ELF-1 (cell line): ENCODE measurements at places on chromosomes 13 and 19.

DNA sequence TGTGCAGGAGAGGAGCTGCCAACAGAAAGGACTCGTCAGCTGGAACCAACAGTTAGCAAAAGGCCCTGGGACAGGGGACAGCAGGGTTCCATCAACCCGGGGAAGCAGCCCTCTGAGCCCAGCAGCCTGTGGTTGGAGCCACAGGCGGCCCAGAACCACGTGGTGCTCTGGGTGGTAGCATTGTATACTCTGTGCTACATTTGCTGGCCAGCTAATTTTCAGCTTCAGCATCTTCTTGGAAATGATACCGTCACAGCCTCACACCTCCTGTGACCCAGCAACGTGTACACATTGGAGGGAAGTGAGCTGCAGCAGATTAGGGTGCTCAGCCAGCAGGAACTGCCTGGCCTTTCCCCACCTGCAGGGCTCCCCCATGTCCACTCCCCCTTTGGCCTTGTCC, 13.1 kb upstream of the MTIF3 start:
- DNase-seq, result no peak

DNA sequence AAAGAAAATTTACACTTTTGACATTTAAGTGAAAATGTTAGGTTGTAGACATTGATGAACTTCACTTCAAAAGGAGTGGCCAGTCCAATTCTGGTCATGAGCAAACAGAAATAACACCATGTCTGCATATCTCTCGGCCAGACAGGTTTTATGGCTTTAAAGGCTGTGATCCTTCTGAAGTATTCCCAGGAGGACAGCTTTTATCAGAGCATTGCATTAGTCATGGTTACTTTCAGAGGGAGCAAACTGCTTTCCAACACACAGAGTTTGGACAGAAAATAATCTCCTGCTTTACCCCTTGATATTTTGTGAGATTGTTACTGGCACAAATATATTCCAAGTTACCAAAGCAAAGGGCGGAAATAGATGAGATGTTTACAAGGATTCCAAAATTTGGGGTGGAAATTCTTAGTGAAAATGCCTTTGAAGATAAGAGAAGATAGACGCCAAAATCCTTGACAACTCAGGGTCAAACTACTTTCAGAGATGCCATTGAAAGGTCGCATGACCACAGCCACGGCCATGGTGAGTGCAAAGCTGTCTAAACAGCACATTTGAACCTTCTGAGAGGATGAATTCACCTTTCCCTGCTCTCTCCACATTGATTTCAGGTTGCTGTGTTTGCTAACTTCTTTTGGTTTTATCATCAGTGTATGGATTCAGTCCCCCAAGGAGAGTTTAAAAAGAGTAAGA, 584.5 kb upstream of the SGCG start:
- peak; percentile 14 for DNase-seq

GRCh38 chr19:18264137-18264854, 10.0 kb downstream of the IQCN start:
- no peak for DNase-seq

DNA sequence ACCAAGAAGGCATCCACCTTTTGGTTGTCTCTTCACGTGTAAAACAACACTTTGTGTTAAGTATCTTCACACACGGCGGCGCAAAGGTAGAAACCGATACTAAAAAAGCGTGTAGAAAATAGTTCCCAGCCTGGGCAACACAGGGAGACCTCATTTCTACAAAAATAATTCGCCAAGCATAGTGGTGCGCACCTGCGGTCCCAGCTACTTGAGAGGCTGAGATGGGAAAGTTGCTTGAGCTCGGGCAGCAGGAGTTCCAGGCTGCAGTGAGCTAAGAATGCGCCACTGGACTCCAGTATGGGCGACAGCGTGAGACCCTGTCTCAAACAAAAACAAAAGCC, 573 bp upstream of the ERCC5 start:
- DNase-seq, result no peak

DNA sequence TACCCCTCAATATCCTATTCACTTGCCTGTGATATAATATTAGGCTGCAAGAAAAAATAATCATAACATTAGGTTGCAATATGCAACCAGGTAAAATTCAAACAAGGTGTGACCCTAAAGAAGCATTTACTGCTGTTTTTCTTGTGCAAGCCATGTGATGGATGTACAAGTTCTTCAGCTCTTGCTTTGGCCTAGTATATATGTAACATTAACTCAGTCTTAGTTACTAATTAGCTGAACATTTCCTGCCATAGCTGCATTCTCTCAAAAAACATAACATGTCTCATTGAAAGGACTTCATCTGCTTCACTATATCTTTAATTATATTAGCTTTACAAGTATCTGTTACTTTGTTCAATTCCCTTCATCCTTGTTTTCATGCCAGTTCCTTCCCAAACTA, 406.8 kb upstream of the HTR2A start:
- no peak for DNase-seq

DNA sequence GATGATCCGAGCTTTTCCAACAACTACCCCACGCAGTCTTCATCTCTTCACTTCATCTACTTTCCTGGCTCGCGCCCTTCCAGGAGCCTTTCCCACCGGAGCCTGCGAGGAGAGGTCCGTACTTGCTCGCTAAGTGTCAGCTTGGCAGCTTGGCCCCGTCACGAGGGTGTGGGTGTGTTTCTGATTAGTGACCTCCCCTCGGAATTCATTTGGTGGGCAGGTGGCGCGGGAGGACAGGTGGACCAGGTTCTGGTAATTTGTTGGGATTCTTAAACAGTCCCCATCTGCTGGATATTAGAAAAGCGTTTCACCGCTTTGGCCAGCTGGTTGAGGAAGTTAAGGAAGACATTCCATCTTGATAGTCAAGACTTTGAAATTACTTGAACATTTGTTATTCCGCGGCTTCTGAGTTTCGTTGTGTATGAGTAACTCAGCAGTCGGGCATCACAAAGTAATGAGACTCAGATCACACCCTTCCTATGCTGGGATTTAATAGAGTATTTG, 515 bp downstream of the UFM1 start:
- DNase-seq, result no peak

DNA sequence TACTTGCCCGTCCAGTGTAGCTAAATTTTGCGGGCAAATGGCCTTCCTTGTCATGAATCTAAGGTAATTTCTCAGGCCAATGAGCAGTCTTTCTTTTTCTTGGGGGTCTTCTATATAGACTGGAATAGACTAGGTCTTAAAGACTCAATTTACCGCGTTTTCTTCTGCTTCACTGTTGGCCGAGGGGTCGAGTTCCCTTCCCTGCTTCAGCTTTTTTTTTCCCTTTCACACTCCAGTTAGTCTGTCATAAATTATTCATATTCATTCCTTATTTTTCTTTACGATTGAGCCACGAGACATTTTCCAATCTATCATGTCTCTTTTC, 276 bp downstream of the ALG11 start:
- DNase-seq, result no peak

GRCh38 chr19:2047449-2048103, 3.5 kb downstream of the MKNK2 start:
- no peak for DNase-seq

DNA sequence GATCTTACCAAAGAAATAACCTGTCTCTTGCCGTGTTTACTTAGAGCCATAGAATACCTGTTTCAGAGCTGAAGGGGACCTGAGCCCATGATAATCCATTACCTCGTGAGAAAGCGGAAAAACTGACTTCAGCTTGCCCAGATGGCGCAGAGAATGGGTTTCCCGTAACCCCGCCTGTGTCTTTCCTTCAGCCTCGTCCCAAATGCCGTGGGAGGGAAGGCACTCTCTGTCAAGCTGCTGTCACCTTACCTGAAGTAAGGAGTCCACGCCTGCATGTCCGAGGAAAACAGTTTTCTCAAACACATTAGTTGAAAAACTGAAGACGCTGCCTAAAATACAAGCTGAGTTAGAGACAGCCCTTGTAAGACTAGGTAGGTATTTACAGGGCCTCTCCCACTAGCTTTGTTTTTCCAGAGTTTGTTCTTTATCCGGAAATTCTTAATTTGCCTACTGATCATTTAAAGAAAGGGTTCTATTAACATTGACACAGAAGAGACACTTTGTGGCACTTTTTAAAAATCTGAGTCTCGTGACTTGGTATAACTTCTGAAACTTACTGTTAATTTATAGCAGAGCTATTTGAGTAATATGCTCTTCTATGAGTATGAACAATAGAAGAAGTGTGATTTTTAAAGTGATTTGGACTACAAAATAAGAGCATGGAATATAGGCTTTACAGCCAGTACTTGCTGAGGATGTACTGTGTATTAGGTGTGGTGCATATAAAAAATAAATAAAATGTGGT, 1.3 kb upstream of the INTS6 start:
- DNase-seq, result no peak

- DNase-seq, result peak; percentile 85
Observed at GRCh38 chr19:44846455-44847143, 502 bp downstream of the NECTIN2 start.

GRCh38 chr19:6853868-6854267, 33.5 kb upstream of the ADGRE1 start:
- DNase-seq, result no peak

GRCh38 chr19:42498169-42498757, 30.0 kb downstream of the CEACAM1 start:
- DNase-seq, result no peak

- no peak for DNase-seq
Observed at GRCh38 chr13:33904431-33904830, 86.5 kb downstream of the RFC3 start.

DNA sequence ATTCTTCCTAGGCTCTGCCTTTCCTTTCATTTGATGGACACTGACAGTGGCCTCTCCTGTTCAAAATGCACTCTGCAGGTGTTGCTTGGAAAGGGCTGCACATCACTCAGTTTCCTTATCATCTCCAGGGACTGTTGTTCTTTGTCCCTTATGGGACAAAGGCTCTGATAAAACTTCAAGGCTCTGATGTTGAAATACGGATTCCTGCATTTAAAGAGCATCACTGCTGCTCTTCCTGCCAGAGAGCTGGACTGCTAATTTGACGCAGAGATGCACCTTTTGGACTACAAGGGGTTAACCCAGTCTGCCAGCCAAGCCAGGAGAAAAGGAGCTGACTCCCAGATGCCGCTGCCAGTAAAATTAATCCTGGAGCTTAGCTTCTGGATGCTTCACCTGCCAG, 952.1 kb downstream of the DIAPH3 start:
- no peak for DNase-seq

GRCh38 chr13:67036699-67037457, 193.3 kb downstream of the PCDH9 start:
- no peak for DNase-seq

DNA sequence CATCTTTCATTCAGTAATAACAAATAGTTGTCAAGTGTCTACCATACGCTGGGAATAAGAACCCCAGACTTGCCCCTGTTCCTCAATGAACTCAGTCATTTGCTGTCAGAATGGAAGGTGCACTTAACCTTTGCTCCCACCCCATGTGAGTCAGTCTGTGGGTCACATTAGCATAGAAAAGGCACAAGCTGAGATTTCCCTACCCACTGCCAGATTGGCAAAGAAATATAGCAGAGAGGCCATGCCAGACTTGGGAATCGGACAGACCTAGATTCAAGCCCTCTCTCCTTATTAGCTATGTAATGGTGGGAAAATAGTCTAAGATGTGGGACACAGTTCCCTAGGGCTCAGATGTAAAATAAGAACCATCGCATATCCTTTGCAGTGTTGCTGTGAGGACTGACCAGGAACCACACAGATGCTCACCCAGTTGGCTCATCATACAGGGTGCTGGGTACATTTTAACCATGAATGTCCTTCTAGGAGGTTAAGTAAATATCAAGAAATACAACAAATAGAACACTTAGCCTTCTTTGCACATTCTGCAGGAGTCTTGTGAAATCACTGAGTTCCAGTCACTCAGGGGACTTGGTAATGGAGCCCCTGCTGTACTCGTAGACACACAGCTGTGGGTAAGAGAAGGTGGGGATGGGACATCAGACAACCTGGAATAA, 218.2 kb downstream of the FGF14 start:
- no peak for DNase-seq

- DNase-seq, result peak; percentile 75
Observed at GRCh38 chr19:29878973-29879654, 62.9 kb upstream of the URI1 start.

GRCh38 chr19:12187625-12188024, 24.7 kb downstream of the ZNF136 start:
- no peak for DNase-seq

DNA sequence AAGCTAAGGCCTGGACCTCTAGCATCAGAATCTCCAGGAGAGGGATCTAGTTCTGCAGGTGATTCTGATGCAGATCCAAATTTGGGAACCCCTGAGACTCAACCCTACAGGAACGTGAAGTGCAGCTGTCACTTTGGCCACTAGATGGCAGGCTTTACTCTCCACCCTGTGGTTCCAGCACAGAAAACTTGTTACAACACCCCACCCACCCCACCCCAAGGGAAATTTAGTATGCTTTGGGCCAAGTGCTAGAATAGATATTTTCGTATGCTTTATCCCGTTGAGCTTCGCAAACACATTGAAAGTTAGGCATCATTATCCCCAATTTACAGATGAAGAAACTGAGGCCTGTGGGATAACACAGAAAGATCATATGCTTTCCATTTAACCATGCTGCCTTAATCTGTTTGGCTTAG, 232.0 kb downstream of the B3GLCT start:
- DNase-seq, result peak; percentile 60

DNA sequence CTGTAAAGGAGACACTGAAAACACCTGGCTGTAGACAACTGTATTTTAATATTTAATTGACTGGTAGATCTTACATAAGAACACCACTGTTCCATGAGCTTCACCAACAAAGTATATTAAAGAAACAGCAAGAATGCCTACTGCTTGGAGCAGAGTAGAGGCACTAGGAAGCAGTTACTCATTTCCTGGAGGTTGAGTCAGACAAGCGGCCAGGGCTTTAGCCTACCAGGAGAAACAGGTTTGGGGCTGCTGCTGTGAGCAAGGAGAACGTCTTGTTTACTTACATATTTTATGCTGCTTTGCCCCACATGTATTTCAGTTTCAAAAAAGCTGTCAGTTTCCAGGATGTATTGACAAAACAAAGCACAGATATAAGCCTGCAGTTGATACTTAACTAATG, 33.4 kb downstream of the ALG5 start:
- DNase-seq, result no peak

GRCh38 chr13:48579165-48579918, 46.5 kb upstream of the RCBTB2 start:
- DNase-seq, result no peak

GRCh38 chr13:38382946-38383345, 33.3 kb downstream of the UFM1 start:
- DNase-seq, result no peak

- peak; percentile 50 for DNase-seq
Observed at GRCh38 chr19:3479177-3479833, 1.0 kb downstream of the SMIM24 start.

- DNase-seq, result no peak
Observed at GRCh38 chr19:1582201-1582600, 10.5 kb downstream of the MBD3 start.

GRCh38 chr13:40148101-40148500, 492.6 kb downstream of the COG6 start:
- no peak for DNase-seq

- DNase-seq, result no peak
Observed at GRCh38 chr19:11005521-11005920, 44.7 kb downstream of the SMARCA4 start.

- DNase-seq, result no peak
Observed at GRCh38 chr13:95122063-95122462, 179.2 kb downstream of the ABCC4 start.
